Endothelial cell of umbilical vein (primary cell): ENCODE measurements at places on chromosomes 6 and 20. TPM values are rescaled to one million over a fixed set of nuclear protein-coding genes. Genes with fewer than 3 reads are reported as not detected.

GRCh38 chr6:154487367-154488247, 22.9 kb downstream of the CNKSR3 start:
- no peak for DNase-seq

DNA sequence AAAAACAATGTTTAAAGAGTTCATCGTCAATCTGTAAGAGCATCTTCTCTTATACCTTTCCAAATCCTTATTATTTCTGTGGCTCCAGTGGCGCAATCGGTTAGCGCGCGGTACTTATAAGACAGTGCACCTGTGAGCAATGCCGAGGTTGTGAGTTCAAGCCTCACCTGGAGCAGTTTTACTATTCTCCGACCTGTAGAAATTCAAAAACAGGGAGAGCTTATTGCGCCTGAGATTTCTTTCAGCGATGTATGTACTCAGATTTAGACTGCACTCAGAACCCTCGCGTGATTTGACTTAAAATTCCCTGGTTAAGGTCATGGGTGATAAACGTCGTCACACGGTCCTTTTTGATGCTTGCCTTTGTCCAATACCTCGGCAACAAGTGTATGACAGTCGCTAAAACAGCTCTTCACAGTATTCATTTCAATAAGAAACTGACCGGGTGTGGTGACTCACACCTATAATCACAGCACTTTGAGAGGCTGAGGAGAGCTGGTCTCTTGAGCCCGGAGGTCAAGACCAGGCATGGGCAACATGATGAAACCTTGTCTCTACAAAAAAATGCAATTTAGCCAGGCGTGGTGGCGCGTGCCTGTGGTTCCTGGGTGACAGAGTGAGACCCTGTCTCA, 11.9 kb downstream of the GPX5 start:
- no peak for DNase-seq

DNA sequence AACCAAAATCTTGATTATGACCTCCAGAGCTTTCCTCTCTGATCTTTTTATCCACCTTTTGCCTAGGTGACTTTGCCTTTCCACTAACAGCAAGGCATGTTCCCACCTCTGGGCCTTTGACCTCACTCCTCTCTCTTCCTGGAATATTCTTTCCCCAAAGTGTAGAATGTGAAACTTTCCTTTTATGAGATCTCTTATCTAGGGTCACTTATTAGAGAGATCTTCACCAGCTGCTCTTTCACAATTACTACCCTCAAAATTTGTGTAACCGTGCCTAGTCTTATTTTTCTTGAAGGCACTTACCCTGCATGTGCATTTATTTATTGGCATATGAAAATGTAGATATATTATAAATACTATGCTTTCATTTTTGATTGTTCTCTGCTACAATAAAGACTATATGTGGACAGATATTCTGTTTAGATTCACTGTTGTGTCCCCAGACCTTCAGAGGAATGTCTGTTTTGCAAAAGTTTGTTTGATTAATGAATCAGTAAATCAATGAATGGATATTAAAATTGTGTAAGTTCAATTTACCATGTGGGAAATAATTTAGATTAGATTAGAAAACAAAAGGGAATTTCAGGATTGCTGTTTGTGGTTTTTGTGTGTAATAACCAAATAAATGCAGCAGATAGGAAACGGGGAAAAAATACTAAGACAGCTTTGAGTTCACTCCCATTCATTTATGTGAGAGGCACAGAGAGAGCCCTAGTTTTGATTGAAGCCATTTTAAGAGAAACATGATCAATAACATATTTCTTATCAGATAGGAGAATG, 207.0 kb downstream of the ADGB start:
- no peak for DNase-seq

- no peak for DNase-seq
These were observed 14.2 kb downstream of the DLGAP4 start for GRCh38 chr20:36320261-36320897.

DNA sequence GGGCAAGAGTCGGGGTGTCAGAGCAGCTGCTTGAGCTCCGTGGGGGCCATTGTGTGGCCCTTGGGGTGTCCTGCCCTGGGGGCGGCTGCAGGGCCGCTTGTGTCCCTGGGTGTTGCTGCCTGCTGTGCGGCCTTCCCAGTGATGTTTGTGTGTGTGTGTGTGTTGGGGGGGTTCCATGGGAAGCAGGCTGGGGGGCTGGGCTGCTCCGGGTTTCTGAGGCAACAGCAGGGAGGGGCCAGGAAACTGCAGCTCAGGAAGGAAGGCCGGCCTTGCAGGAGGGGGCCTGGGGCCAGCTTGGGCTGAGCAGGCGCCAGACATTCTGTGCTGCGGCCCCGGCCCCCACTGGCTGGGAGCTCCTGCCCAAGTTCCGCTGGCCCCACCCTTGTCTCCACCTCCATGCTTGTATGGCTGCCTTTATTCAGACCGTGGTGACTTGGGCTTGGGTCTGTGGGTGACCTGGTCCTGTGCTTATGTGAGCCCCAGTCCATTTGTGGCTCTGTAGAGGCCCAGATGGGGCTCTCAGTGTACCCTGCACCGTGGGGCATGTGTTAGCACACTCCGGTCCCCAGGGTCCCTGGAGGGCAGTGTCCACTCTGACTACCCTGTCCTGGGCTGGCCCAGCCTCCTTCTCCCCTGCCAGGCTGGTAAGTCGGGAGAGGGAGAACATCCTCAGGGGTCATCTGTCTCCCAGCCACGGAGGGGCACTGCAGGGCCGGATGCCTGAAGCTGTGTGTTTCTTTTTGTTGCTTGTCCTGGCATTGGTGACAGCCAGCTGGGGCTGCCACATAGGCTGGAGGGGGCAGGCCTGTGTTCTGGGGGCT, 4.6 kb upstream of the SOX18 start:
- peak; percentile 90 for DNase-seq

DNA sequence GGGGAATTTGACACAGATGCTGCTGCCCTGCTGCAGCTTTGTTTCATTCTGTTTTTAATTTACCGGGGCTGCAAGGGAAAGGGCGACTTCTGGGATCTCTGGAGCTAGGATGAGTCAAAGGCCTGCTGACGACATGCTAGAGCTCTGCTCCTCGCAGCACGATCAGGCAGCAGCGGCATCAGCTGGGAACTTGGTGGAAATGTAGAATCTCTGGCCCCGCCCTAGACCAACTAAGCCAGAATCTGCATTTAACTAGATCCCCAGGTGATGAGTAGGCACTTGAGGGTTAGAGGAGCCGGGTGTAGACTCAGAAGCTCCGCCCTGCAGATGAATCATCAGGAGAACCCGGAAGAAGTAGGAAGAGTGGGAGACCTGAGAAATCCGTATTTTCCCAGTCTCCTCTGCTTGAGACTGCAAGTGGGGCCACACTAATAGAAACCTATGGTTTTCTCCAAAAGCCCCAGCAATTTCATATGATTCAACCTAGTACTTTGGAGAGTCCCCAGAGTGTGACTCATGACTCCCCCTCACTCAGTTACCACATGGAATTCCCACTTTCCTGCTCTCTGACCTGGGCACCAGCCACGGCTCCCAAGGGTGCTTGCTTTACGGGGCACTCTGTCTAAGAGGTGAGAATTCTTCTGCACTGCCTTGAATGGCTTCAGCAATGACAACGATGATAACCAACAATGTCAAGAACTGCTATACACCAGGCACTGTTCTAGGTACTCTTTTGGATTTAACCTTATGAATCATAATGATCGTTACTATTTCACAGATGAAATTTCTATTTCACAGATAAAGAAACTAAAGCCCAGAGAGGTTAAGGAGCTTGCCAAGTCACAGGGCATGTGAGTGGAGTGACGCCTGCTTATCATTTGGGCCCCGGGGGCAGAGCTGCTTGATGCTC, 18.1 kb downstream of the TUBB2B start:
- DNase-seq: no peak

DNA sequence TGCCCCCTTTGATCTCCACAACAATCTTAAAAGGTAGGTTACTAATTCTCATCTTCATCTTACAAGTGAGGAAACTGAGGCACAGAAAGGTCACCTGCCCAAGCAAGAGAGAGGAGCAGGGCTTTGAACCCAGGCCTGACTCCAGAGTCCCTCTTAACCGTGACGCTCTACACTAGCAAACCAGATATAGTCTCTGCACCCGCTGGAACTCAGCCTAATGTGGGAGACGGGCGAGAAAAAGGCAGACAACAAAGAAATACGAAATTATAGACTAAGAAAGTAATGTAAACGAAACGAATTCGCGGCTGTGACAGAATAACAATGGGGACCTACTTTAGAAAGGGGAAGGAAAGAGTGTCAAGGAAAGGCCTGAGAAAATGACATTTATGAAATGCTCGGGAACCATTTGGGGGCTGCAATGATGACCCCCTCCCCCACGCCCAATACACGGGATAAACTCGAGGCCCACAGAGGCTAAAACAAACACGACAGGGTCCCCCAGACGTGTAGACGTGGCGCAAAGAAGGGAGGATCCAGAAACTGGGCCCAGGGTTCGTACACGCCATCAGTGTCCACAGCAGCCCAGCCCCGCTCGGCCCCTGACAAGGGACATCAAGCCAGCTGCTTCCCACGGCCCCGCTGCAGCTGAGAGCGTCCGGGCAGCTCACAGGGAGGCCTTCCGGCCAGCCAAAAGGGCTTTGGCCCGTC, 637 bp downstream of the TRPC4AP start:
- peak; percentile 50 for DNase-seq

GRCh38 chr6:111874025-111874415, 768 bp upstream of the FYN start:
- peak; percentile 81 for DNase-seq

GRCh38 chr6:122832459-122832858, 43.4 kb downstream of the SMPDL3A start:
- DNase-seq: no peak

DNA sequence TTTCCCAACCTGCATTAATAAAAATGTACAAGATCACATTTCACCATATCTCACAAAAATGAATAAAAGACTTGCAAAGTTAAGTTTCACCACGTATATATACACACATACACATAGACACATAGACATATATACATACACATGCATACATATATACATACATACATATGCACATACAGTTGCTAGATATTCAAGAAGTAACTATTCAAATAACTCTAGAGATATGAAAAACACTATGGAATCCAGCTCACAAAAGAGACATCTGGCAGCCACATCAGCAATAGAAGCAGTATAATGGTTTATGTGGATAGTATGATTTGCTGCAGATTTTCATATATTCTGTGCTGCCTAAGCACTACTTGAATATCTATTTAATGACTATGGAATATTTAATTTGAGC, 28.1 kb downstream of the PAK5 start:
- DNase-seq: no peak

GRCh38 chr6:159953091-159953601, 15.7 kb upstream of the IGF2R start:
- DNase-seq: peak; percentile 21

GRCh38 chr6:161088676-161089328, 97.2 kb downstream of the MAP3K4 start:
- DNase-seq: peak; percentile 13

DNA sequence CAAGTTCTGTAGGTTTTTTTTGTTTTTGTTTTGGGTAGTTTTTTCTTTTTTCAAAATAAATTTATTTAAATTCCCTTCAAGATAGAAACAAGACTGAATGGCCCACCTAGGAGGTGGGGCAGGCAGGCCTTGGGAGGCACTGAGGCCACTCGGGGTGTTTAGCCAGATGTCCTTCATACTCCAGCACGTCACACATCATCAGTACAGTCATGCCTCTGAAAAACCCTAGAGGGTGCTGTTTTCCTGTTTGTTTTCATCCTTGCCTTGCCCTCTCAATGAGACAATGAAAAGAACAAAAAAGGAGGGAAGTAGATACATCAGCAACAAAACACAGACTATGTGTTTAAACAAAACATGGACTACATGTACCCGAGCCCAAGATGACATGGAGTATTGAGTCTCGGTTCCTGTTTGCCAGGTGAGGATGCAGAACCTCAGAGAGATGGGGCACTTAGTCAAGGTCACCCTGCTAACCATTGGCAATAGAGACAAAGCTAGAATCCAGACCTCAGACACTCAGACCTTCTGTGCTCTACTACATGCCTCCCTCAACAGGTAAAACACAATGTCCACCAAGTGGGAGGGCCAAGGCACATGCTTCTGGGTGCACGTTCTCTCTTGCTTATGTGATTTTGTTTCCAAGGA, 26.8 kb upstream of the CLIC5 start:
- DNase-seq: peak; percentile 73

DNA sequence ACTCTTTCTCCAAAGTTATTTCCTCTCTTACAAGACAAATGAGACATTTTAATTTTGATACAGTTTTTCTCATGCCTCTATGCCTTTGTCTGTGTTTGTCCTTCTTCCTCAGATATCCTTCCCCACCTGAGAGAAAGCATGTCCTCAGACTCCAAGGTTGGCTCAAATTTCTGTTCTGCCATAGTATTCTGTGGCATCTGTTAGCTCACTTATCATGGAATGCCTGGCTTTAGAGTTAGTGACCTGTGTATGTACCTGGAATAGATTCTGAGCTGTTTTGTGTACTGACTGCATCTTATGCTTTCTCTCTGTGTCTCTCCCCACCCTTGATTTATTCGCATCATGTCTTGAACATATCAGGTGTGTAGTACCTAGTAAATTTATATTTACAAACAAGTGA, 90.0 kb downstream of the CENPW start:
- DNase-seq: no peak

DNA sequence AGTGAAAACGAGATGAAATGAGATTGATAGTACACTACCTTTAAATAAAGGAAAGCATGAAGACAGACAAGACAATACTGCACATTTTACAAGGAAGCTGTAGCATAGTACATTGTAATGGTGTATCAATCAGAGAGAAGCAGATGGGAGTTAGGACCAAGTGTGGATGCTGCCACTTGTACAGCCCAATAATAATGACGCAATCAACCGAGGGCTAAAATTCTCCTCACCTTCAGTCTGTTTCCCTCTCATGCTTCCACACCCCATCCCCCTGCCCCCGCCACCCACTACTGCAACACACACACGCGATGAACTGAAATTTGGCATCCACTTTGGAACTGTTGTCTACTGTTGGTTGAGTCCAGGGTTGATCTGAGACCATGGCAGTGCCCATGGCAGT, 12.4 kb upstream of the HDGFL1 start:
- DNase-seq: no peak

DNA sequence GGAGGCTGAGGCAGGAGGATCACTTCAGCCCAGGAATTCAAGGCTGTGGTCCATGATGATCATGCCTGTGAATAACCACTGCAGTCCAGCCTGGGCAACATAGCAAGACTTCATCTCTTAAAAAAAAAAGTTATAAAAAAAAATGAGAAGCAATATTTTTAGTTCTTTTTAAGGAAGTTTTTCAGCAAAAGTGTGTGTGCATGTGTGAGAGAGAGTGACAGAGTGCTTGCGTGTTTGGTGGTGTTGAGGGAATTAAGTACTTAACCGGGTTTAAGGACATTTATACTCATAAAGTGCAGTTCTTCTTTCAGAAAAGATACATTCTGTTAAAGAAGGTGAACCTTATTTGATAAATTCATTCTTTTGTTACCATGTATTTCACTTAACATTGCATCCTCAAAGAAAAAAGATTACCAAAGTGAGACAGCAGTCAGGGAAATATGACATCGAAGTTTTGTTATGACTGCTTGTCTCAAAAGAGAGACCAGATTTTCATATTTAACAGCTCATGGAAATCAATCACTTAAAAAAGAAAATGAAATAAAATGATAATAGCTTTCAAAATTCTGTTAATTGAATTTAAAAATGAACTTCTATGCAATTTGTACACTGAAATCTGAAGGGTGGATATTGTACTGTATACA, 254.7 kb downstream of the ARHGAP18 start:
- no peak for DNase-seq

GRCh38 chr20:10448270-10449156, 13.4 kb downstream of the SLX4IP start:
- no peak for DNase-seq

ZC2HC1B gene
- total RNA-seq: not detected in 2 replicates

SNRPB gene
- total RNA-seq: 296 and 323 TPM in 2 replicates

SMPDL3A gene
- total RNA-seq: 4.1 TPM in 2 replicates

PTPRA gene
- 52.2 and 53.4 TPM in 2 replicates for total RNA-seq

DEFB124 gene
- total RNA-seq: not detected in 2 replicates

OTOR gene
- not detected in 2 replicates for total RNA-seq
